ENCODE measurements at places on chromosomes 16 and 17.
A peak's percentile ranks its signal among the peaks of the same experiment; 100 is the strongest.

DNA sequence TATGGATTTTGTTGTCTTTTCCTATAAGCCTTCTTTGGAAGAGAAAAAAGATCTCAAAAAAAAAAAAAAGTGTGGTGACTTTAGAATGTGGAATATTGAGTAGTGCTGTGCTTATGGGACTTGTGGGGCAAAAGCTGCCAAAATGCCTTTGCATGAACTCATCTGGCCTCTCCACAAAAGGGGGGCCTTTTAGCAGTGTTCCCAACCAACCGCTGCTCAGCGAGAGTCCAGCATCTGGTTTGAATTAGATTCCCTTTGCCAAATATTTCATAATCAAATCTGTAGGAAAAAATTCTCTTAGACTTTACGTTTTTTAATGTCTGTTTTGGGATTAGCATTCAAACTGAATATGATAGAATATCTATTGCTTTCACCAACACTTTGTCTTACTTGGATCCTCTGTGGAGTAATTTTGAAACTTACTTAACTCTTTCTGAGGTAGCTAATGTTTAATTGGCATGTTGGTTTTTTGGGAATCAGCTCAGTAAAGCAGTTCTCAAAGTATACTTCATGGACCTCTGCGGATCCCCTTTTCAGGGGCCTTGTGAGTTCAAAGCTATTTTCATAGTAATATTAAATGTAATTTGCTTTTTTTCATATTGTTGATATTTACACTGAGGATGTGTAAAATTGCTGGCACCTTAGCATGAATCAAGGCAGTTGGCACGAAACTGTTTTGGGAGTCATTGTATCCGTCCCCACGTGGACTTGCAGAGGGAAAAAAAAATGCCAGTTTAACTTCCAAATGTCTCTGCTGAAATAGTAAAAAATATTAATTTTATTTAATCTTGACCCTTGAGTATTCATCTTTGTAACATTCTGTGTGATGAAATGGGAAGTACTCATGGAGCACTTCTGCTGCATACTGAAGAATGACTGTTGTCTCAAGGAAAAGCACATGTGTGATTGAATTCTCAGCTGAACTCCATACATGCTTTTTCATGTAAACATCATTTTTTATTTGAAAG, 34.7 kb upstream of the VPS4A start:
- no peak for ATAC-seq

DNA sequence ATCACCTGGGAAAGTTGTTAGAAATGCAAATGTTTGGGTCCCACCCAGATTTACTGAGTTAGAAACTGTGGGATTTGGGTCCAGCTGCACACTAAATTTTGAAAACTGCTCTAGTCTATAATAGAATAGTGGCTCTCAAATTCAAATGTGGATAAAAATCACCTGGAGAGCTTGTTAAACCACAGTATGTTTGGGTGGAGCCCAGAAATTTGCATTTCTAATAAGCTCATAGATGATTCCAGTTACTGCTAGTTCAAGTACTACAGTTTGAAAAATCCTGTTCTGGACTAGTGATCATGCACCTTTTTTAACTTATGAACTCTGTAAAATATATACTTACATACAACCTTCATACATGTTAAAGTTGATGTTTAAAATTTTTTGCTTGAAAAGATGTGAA, 27.8 kb downstream of the RABEP1 start:
- ATAC-seq = no peak

GRCh38 chr17:79252886-79253285, 178.3 kb downstream of the ENGASE start:
- ATAC-seq = no peak

DNA sequence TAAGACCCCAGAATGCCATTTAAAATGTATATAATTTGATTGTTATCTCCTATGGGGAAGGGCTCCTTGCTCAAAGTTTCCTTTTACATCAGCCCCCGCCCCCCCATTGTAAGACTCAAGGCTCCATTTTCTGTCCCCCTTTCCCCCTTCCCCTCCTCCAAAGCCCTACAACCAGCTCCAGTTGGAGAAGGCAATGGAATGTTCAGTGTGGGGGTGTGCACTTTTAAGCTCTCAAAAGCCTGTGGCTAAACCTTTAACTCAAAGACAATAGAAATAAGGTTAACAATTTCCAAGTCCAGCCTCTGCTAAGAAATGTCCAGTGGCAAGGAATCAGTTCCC, 114.7 kb downstream of the NOG start:
- ATAC-seq = no peak

DNA sequence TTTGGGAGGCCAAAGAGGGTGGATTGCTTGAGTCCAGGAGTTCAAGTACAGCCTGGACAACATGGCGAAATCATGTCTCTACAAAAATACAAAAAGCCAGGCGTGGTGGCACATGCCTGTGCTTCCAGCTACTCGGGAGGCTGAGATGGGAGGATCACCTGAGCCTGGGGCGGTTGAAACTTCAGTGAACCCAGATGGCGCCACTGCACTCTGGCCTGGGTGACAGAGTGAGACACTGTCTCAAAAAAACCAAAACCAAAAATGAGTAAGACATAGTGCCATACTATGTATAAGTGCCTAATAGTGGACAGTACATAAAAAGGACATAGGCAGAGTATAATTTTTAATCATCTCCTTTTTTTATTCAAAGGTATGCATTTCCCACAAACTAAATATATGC, 4.0 kb downstream of the CTC1 start:
- no peak for ATAC-seq

DNA sequence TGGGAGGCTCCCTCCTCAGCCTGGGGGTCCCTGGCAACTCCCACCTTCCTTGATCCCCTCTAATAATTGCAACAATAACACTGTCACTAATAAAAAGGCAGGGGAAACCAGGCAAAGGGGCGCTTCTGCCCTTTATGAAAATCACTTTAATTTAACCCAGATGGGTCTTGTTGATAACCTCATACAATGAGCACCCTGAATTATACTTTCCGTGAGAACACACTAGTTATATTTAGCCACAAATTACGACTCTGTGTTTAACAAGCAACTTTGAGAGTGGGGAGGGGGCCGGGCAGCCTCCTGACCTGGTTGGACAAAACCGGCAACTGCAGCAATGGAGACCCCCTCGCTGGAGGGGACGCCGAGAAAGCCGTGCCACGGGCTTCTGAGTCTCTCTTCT, 5.7 kb upstream of the BAHCC1 start:
- no peak for ATAC-seq

GRCh38 chr17:70184770-70185169, 15.4 kb downstream of the KCNJ2 start:
- no peak for ATAC-seq

DNA sequence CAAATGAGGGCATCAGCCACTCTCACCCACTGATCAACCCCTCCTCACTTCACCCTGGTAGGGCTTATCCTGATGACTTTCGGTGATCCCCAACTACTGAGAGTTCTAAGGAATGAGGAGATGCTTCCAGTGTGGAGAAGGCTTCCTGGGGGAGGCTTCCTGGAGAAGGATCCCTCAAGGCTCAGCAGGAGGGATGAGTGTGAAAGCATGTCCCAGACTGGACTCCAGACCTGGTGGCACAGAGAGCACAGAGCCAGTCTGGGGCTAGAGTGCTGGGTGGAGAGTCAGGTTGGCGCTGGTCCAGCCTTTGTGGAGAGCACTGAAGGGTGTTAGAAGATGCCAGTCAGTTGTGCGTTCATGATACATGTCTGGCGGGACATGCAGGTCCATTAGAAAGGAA, 53.7 kb downstream of the PLD6 start:
- no peak for ATAC-seq

DNA sequence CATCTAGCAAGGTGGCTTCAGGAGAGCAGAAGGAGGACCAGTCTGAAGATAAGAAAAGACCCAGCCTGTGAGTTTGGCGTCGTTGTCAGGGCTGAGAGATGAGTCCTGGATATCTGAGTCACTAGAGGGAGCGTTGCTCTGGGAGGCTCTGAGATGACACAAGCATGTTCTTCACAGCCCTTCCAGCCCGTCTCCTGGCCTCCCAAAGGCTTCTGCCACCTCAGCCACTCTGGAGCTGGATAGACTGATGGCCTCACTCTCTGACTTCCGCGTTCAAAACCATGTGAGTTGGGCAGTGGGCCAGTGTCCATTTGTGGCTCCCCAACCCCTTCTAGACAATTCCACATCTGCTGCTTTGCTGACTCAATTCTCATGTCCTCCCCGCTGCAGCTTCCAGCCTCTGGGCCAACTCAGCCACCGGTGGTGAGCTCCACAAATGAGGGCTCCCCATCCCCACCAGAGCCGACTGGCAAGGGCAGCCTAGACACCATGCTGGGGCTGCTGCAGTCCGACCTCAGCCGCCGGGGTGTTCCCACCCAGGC, 2.3 kb downstream of the TGFB1I1 start:
- no peak for ATAC-seq

GRCh38 chr17:82127704-82128103, 29.7 kb upstream of the FASN start:
- no peak for ATAC-seq

GRCh38 chr17:80113033-80113484, 11.7 kb downstream of the GAA start:
- no peak for ATAC-seq

GRCh38 chr16:87274794-87275193, 42.4 kb downstream of the C16orf95 start:
- ATAC-seq = no peak

DNA sequence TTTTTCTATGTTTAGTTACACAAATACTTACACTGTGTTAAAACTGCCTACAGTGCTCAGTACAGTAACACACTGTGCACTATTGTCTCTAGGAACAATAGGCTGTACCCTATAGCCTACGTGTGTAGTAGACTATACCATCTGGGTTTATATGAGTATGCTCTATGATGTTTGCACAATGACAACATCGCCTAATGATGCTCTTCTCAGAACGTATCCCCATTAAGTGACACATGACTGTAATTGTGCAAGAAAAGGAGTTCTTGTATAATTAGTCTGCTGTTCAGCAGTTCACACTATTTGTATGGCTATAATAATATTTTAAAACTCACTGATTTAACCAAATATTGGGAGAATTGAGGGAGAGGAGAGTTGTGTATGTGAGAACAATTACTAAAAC, 173.7 kb downstream of the TRIM37 start:
- no peak for ATAC-seq

GRCh38 chr16:11159282-11159681, 96.7 kb downstream of the SOCS1 start:
- no peak for ATAC-seq

DNA sequence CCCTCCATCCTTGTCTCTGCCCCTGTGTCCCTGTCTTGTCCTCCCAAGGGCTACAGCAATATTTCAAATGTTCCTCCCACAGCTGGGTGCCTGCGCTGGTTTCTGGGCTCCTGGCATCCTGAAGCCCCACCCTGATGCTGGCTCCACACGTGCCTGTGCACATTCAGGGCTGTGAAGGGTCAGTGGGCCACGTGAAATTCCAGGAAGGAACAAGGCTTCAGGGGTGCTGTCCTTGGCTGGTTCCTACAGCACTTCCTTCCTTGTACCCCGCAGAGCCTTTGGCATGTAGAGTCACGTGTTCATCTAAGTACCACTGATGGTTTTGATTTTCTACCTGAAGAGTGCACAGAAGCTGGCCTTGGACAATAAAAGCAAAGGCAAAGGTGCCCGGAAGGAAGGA, 57.7 kb upstream of the NLK start:
- ATAC-seq = no peak

DNA sequence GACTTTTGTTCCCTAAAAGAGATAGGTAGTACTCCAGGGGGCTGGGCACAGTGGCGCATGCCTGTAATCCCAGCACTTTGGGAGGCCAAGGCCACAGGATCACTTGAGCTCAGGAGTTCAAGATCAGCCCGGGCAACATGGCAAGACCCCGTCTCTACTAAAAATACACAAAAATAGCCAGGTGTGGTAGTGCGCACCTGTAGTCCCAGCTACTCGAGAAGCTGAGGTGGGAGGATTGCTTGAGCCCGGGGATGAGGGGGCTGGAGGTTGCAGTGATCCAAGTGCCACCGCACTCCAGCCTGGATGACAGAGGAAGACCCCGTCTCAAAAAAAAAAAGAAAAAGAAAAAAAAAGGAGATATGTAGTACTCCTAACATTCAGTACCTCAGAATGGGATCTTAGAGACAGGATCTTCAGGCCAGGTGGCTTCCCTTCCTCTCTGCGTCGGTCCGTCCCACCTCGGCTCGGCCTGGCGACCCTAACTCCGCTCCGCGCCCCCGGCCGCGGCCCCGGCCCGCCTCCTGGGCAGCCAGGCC, 89.6 kb downstream of the CDC27 start:
- ATAC-seq = peak; percentile 29
